Thyroid gland (tissue), 4 donors: ENCODE measurements at places on chromosomes 5 and 9.

GRCh38 chr9:135038826-135039225 lies 48.6 kb upstream of the OLFM1 start:
- no peak overlapping the region for H3K27ac ChIP-seq
- H3K36me3 ChIP-seq = no peaks in the 10 kb centered on the region
- DNase-seq = no peak
- H3K27me3 ChIP-seq = no peaks in the 10 kb centered on the region
- H3K4me3 ChIP-seq = no peak overlapping the region
- H3K4me1 ChIP-seq = no peaks in the 10 kb centered on the region

GRCh38 chr5:32504989-32505596 lies 60.6 kb upstream of the ZFR start:
- no peaks in the 10 kb centered on the region for H3K36me3 ChIP-seq
- H3K27ac ChIP-seq = no peak overlapping the region
- H3K4me1 ChIP-seq = peaks cover 15% of the 10 kb centered on the region
- H3K4me3 ChIP-seq = no peak overlapping the region

DNA sequence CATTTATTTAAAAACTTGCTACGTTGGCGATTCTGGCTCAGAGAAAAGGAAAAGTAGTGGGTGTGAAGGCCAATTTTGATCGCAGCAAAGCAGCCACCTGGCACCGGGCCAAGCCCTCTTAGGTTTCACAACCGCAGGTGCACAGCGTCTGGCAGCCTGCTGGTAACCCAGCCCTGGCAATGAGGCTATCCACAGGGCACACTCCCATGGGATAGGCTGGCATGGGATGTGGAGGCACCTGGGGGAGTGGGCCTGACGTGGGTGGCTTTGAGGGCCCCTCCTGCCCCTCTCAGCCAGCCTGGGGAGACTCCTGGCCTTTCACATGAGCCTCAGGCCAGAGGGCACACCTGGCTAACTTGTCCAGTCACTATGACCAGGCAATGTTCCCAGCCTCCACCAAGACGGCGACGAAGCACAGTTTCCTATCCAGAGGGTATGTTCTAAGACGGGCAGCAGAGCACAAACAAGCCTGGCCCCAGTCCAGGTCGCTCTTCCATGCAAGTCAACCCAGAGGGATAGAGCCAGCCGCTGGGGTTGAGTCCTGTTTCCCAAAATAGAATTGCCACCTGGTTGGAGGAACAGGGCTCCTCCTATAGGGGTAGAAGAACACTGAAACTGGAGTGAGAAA lies 19.0 kb downstream of the CMBL start:
- H3K36me3 ChIP-seq = no peaks in the 10 kb centered on the region
- H3K4me1 ChIP-seq = peaks cover 24% of the 10 kb centered on the region
- DNase-seq = peak; percentile 98
- peak overlapping the region; percentile 92 for H3K27ac ChIP-seq
- H3K4me3 ChIP-seq = no peak overlapping the region

- no peak overlapping the region for H3K27ac ChIP-seq
- DNase-seq = no peak
- no peak overlapping the region for H3K4me3 ChIP-seq
These were observed 102.3 kb upstream of the CDKN2B start for GRCh38 chr9:22111176-22111953.

DNA sequence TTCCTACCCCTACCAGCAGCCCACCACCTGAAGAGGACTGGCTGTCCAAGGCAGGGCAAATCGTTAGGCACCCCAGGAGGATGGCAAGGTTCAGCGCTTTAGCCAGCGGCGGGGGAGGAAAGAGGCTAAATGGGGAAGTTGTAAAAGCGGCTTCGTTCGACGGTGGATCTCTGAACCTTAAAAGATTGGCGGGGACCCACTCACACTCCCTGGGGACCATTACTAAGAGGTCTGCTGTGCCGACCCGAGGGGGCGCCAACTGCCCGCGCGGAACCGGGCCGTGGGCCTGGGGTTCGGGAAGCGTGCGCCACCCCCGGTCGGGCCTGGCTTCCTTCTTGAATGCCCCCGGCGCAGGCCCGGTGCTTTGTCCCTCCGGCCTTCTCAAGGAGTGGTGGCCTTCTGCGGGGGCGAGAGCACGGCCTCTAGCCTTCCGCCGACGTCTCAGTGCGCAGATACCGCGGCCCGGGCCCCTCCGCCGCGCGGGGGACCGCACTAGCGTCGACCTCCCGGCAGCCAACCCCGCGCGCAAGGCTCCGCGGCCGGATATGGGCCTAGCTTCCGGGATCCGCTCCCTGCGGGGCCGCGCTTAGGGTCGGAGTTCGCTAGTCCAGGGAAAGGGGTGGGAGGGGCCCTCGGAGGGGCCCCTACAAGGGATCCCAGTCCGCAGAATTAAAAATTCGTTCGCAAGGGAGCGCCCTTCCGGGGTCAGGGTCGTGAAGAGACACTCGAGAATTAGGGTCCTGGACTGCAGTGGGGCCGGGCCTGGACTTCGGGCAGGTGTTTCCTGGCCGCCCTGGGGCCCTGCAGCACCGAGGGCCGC lies 10.5 kb downstream of the NR2F1-AS1 start:
- H3K36me3 ChIP-seq = no peaks in the 10 kb centered on the region
- DNase-seq = no peak
- H3K27me3 ChIP-seq = peaks cover 21% of the 10 kb centered on the region
- peaks cover 12% of the 10 kb centered on the region for H3K4me1 ChIP-seq

DNA sequence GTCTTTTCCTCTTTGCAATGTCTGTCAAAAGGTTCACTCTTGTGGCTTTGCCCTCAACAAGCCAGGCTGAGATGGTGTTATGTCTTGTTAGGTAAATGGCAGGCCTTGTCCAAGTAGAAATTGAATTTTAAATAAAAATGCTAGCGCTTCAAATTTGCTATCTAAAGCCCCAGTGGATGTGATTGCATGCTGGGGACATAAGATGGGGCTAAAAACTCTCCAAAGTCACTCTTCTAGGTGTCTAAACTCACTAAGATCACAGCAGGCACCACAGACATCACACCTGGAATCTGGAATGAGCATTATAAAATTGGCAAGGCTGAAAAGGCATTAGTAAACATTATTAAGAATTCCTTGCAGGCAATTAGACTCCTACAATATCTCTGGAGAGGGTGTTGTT lies 262.7 kb upstream of the CLINT1 start:
- no peak overlapping the region for H3K27ac ChIP-seq
- H3K27me3 ChIP-seq = no peaks in the 10 kb centered on the region
- H3K4me3 ChIP-seq = no peak overlapping the region

DNA sequence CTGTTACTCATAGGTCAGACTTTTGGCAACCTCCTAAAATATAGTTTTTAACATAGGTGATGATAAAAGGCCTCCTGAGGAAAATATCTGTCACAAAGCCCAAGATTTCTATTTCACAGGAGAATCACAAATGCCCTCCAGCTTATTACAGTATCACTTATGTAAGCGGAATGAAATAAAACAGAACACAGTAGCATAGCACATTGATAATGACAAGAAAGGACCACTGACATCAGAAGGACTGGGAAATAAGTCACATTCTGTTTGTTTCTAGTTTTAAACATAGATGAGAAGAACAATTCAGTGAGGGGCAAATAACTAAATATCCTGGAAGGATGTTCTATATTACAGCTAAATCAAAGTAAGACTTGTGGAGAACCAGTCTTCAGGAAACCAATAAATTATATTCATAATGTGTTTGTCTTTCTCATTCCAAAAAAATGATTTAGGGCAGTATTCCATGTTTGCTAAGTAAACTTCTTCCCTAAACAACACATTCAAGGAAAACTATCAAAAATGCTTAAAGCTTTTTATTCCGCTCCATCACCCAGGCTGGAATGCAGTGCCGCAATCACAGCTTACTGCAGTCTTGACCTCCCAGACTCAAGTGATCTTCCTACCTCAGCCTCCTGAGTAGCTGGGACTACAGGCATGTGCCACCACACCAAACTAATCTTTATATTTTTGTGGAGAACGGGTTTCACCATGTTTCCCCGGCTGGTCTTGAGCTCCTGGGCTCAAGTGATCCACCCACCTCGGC lies 20.8 kb upstream of the CTNNAL1 start:
- peak overlapping the region; percentile 7 for H3K27ac ChIP-seq
- peaks cover 18% of the 10 kb centered on the region for H3K36me3 ChIP-seq
- H3K4me1 ChIP-seq = peaks cover 37% of the 10 kb centered on the region
- no peaks in the 10 kb centered on the region for H3K27me3 ChIP-seq

DNA sequence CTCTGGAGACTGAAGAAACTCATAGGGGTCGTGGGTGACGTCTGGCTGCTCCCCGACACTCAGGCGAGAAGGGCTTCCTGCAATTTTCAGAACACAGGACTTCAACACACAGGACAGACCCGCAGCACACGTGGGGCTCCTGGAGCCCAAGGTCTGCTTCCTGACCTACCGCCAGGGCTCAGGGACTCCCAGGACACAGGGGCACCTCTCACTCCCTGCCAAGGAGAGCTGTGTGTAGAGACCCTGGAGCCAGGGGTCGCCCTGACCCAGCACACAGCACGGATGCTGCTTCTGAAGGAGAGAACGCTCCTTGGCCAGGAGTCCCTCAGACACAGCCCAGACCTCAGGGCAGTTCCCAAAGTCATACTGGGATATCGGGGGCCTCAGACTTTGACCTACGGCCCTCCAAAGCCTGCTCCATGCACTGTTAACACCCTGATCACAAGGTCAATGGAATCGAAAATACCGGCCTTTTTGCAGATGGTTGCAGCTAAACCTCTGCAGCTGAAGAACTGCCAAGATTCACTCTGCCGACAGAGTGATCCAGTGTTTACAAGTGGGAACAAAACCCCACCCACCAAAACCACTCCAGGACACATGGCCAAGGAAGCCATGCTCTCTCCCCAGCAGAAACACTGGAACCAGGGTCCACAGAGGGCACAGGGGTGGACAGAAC lies 13.8 kb upstream of the ZDHHC11 start:
- H3K27ac ChIP-seq = no peak overlapping the region
- no peak overlapping the region for H3K4me3 ChIP-seq
- no peak for DNase-seq
- H3K4me1 ChIP-seq = no peaks in the 10 kb centered on the region
- peaks cover 52% of the 10 kb centered on the region for H3K36me3 ChIP-seq
- H3K27me3 ChIP-seq = no peaks in the 10 kb centered on the region

DNA sequence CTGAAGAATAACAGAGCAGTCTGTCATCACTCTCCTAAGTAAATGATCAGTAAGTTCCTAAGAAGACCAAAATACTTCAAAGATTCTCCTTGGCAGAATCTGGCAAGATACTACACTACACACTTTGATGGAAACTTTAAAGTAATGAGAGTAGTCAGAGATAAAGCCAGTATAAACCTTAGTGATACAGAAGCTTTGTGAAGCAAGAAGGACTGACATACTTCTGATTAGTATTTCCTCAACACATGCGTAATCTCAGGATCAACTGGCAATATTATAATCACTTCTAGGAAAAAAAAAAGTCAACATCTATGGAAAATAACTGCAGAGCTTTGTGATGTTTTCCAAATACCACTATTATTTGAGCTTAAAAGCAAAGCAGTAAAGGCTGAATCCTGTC lies 34.0 kb upstream of the ADAMTS19 start:
- no peaks in the 10 kb centered on the region for H3K27me3 ChIP-seq
- no peak for DNase-seq
- no peaks in the 10 kb centered on the region for H3K4me1 ChIP-seq
- no peak overlapping the region for H3K27ac ChIP-seq

- H3K4me3 ChIP-seq = no peak overlapping the region
- H3K4me1 ChIP-seq = peaks cover 19% of the 10 kb centered on the region
- no peak overlapping the region for H3K27ac ChIP-seq
- DNase-seq = peak; percentile 8
- H3K27me3 ChIP-seq = peaks cover 4% of the 10 kb centered on the region
These were observed 1.5 kb upstream of the GABBR2 start for GRCh38 chr9:98709968-98710965.

DNA sequence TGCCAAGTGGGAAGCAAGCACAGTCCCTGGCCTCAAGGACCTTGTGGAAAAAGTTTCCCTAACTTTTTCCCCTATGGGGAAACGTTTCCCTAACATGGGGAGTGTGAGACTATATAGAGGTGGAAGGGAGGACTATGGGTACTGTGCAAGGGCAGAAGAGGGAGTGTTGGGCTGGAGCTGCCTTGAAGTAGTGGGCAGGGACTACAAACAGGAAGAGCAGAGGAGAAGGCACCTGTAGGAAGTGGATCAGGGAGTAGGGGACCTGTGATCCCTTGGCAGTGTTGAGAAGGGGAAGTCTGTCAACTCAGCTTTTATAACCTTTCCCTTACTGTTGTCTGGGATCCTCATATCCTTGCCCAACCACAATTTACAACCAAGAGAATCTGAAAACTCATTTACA lies 1.4 kb downstream of the CMYA5 start:
- no peaks in the 10 kb centered on the region for H3K36me3 ChIP-seq
- no peak overlapping the region for H3K4me3 ChIP-seq
- no peak for DNase-seq

GRCh38 chr5:96487859-96488258 lies 54.8 kb upstream of the PCSK1 start:
- no peak overlapping the region for H3K27ac ChIP-seq
- H3K27me3 ChIP-seq = no peaks in the 10 kb centered on the region
- H3K4me3 ChIP-seq = no peak overlapping the region
- H3K36me3 ChIP-seq = no peaks in the 10 kb centered on the region
- DNase-seq = no peak

DNA sequence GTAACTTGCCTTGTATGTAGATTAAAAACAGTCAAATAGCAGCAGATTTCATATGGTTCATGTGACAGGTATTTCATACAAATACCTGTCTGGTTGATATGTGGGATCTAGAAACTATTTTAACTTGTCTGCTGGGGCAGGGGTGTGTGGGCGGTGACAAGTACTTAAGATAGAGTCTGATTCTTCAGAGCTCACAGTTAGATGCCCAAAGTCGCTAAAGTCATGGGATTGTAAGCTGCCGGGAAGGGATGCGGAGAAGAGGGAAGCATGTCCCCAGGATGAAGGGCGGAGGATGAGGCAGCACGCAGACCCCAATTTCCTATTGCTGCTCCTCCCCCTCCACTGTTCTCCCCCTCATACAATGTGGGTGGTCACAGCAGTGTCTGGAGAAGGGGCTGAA lies 13.3 kb downstream of the ANXA6 start:
- peaks cover 16% of the 10 kb centered on the region for H3K36me3 ChIP-seq
- H3K4me3 ChIP-seq = no peak overlapping the region
- no peak for DNase-seq
- no peaks in the 10 kb centered on the region for H3K27me3 ChIP-seq
